ENCODE measurements at places on chromosomes 11 and 22.

- DNase-seq = no peak
Measured at GRCh38 chr22:37282385-37282677, at the start of gene CYTH4. TSS of gene CYTH4 (plus strand) at chr22:37282508. CDS start at chr22:37282570, 62 bp downstream.

DNA sequence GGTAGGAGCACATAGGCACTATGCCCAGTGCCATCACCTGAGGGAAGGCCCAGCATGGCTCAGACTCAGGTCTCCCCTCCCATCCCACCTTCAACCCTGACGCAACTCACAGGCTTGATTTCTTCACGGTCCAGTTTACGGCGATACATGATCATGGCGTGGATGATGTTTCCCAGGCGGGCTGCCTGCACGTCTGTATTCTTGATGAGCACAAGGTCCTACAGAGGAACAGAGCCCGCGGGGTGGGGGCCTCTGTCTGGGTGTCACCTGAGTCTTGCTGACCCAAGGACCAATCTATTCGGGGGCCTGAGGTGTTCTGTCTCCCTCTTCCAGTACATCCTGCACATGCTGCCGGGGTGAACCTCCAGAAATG lies 3.9 kb downstream of the CPT1B start:
- DNase-seq = no peak

GRCh38 chr11:69683764-69684333 lies 8.7 kb upstream of the LTO1 start:
- no peak for DNase-seq

DNA sequence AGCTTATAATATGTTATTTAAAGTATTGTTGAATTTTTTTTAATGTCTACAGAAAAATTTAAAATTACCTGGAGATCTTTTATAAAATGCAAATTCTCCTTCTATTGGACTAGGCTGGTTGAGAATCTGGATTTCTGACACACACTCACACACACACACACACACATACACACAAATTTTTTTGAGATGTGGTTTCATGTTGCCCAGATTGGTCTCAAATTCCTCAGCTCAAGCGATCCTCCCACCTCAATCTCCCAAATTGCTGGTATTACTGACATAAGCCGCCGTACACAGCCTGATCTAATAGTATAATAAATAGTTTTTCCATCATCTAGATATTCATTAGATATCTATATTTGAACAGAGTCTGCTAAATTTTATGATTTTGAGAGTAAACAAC lies 4.5 kb upstream of the RFPL1 start:
- no peak for DNase-seq

- no peak for DNase-seq
Measured at GRCh38 chr11:10544491-10545465, 3.8 kb upstream of the RNF141 start.

- DNase-seq = no peak
Measured at GRCh38 chr11:17639781-17640180, 79.6 kb upstream of the MYOD1 start.

- no peak for DNase-seq
Measured at GRCh38 chr11:60984149-60984548, 12.7 kb downstream of the CD6 start.
